Aortic smooth muscle cell (primary cell): ENCODE measurements at places on chromosomes 6 and 20. TPM values are rescaled to one million over a fixed set of nuclear protein-coding genes. Genes with fewer than 3 reads are reported as not detected.

Gene SLC52A3
- not detected in 2 replicates for total RNA-seq

Gene FHL5
- total RNA-seq: not detected in 2 replicates

Gene OCSTAMP
- not detected in 2 replicates for total RNA-seq

Gene CST2
- 2.8 and 10.8 TPM in 2 replicates for total RNA-seq

Gene GPR63
- total RNA-seq: under 0.01 and 0.06 TPM in 2 replicates

Gene NKX2-2
- total RNA-seq: not detected in 2 replicates

Gene RSPO3
- 0.06 and 0.13 TPM in 2 replicates for total RNA-seq

Gene VSX1
- total RNA-seq: not detected in 2 replicates

Gene GHRH
- total RNA-seq: not detected in 2 replicates

Gene OR2B6
- total RNA-seq: not detected in 2 replicates

Gene CDH22
- total RNA-seq: not detected in 2 replicates

Gene CARMIL1
- 28.3 and 33.7 TPM in 2 replicates for total RNA-seq

Gene CD83
- total RNA-seq: 0.12 and 0.40 TPM in 2 replicates

Gene EYS
- under 0.01 TPM in 2 replicates for total RNA-seq

Gene CD93
- total RNA-seq: 13.4 and 29.6 TPM in 2 replicates

Gene CUTA
- total RNA-seq: 133 and 181 TPM in 2 replicates

Gene SAPCD1
- 1.8 and 1.9 TPM in 2 replicates for total RNA-seq

Gene DDR1
- 15.2 and 17.1 TPM in 2 replicates for total RNA-seq

Gene TRAM2
- total RNA-seq: 123 and 157 TPM in 2 replicates

Gene PTCHD4
- total RNA-seq: 0.62 and 1.2 TPM in 2 replicates

Gene RIPOR2
- 0.87 and 5.4 TPM in 2 replicates for total RNA-seq

Gene IMPG1
- not detected in 2 replicates for total RNA-seq

Gene FRK
- total RNA-seq: 0.79 and 1.6 TPM in 2 replicates
